Stimulated activated CD4-positive, alpha-beta T cell treated with anti-CD3 and anti-CD28 coated beads, Interleukin-4, amount 100 ng/mL, for 24 hours (primary cell): ENCODE measurements at places on chromosomes 1 and 21.

GRCh38 chr1:218347723-218348627 lies 2.8 kb downstream of the TGFB2 start:
- no peak for DNase-seq

DNA sequence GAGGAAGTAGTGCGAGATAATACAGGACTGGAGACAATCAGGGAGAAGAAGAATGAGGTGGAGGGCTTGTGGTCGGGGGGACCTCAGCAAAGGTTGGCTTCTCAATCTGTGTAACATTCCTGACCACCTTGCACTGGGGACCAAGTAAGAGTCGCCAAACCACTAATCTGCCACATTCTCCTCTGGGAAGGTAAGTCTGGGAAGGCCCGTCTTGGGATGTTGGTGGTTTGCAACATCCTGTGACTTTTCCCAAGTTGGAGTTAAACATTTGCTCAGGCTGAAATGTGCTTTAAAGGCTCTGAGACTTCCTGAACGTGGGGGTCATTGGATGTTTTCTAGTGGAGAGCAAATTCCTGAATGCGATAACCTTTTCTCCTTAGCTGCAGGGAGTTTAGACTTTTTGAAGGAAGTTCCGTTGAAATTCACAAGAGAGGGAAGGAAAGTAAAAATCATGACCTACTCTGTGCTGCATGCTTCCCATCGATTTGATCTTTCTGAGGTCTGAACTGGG lies 325.9 kb downstream of the RPS6KC1 start:
- DNase-seq: no peak

GRCh38 chr1:161440312-161440894 lies 64.9 kb upstream of the FCGR2A start:
- DNase-seq: peak; percentile 57

DNA sequence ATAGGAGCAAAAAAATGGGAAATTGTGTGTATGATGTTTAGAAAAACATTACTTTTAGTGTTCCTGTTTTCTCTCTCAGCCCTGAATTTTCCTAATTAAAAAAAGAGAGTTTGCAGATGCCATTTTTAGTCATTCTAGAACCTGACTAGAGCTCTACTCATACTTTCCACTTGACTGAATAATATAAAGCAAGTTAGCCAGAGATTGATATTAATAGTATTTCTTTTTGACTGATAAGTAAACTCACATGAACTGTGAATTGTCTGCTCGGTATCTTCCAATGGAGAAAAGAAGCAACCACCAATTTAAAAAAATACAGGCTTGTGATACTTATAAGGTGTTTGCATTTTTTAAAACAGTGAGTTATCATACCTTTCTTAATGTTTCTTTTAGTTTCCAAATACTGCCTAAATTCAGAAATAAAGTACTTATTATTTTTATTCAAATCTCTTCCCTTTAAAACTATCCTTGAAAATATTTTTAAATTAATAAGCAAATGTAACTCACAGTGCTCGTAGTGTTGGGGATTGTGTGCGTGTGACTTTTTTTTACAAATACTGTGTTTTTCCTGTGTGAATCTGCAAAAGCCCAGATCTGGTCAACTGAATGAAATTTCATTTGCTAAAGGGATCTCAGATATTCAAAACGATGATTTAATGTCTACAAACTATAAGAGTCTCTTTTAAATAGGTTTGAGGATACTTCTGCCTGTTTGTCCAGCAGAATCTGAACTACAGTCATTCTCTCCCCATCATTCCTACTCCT lies 9.8 kb downstream of the RAP1A start:
- DNase-seq: no peak

GRCh38 chr1:224632381-224632871 lies 16.3 kb downstream of the CNIH3 start:
- DNase-seq: no peak

DNA sequence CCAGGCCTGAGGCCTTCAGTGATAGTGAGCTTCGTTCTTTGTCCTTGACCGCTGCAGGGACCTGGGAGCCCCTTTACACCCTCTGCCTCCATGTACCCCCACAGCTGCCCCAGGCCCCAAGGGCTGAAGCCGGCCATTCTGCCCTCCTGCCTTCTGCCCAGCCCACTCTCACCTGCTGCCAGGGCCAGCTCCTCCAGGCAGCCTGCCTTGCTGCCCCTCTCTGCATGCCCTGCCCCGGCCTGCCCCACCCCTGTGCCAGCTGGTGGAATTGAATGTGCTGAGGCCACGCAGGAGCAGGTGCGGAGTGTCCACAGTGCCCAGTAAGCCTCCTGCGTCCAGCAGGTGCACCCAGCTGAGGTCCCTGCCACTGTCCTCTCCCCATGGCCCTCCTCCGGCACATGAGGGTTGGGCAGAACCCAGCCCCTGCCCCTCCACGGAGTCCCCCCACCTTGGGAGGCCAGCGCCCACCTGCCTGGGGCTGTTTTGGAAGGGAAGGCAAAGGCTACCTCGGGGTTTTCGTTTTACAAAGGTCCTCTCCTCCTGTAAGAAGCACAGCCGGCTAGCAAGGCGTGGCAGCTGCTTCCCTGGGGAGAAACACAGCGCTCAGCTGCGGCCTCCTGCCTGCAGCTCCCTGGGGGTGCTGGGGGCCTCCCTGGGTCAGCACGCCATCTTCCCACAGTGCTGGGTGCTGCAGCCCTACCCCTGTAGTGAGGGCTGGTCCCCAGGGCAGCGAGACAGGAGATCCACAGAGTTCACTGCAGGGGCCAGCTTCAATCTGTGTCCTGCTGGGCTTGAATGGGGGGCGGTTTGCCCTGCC lies 21.0 kb downstream of the MMEL1 start:
- no peak for DNase-seq

GRCh38 chr1:3902111-3902511 lies 2.0 kb upstream of the C1orf174 start:
- DNase-seq: peak; percentile 20

GRCh38 chr21:15730484-15731242 lies 881 bp downstream of the USP25 start:
- no peak for DNase-seq

DNA sequence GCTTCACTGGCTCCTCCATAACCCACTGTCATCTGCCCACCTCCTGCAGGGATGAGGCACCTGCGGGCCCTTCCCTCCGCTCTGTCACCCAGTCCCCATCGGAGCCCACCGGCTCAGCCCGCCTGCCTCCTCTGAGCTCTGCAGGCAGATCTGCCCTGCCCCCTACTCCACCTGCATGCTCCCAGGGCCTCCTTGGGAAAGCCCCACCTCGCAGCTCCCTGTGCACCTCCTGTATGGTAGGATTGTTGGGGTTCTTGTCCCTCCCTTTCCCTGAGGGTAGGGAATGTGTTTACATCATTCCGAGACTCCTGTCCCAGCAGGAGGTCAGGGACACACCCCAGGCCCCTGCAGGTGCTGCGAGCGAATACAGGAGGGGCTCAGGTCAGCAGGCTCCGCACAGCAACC lies 50.5 kb downstream of the SIK1 start:
- DNase-seq: no peak

- no peak for DNase-seq
Measured at GRCh38 chr1:151851886-151852285, 1.6 kb downstream of the THEM5 start.

DNA sequence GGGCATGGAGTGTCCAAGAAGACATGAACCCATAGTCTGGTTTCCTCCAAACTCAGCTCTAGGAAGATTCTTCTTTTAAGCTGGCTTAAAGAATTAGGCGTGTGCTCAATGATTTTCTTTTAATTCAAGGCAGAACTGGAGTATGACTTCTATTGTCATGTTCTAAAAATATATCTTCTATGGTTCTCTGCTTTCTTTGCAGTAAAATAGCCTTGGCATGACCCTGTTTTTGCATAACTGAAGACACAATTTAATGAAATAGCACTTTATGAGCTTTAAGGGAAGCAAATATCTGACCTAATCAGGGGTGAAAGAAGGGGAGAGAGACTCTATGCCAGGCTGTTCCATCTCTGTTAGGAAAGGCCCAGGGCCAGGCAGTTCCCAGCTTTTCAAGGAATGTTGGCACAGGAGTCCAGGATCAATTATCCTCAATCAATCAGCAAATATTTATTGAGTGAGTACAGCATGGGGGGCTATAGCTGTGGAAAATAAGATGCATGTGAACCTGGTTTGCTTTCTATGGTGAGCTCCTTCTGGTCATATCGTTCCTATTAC lies 7.2 kb upstream of the CSF1 start:
- DNase-seq: no peak

DNA sequence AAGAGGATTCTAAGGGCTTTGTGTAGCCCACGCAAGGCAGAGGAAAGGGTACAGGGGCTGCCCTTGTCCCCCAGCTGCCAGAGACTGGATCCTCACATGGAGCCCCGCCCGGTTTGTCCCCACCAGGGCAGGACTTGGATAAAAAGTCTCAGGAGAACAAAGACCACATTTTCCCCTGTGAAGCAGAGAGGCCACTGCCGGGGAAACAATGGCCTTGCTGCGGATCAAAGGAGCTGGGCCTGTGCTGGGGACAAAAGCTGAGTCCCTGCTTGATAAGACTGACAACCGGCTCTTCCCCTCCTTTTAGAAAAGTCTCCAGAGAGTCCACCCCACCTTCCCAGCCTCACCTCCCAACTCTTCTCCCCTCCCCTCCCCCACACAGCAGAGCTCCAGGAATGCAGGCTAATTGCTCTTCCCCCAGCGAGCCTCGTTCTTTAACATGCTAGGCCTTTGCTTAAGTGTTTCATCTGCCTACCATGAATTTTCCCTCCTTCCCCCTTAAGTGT lies 142.4 kb downstream of the PLPP3 start:
- no peak for DNase-seq

DNA sequence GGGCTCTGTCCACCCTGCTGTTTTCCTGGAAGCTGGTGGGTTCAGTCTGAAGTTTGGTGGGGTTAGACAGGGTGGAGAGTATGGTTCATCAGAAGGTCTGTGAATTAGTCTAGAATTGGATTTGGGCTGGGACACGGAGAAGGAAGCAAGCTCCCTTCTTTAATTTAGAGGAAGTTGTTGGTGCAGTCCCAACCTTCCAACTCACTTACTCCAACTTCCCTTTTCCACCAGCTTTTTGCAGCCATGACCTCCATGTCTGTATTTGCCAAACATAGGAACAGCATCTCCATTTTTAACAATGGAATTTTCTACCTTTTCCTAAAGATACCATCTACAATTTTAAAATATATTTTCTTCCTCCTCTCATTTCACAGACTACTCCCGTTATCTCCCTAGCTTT lies 28.5 kb upstream of the PRELP start:
- DNase-seq: no peak

DNA sequence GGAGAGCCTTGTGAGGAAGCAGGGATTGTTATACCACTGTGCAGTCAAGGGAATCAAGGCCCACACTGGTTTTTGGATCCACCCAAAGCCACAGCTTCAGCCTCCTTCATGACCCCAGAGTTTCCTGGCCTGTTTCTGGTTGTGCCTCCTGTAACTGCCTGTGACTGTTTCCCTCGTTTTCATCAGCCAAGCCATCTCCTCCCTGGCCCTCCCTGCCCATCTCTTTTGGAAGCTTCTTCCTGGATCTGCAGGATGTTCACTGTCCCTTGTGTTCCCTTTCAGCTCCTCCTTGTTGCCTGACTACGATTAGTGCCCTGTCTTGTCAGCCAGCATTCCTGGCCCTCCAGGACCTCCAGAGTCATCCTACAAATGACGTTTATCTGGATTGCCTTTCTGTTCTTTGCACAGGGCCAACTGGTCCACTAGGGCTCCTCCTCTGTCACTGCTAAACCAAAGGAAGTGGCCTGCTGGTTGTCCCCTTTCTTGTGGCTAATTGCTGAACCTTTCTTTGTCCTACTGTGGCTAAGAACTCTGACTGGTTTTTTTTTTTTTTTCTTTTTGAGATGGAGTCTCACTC lies 17.9 kb downstream of the SFT2D2 start:
- no peak for DNase-seq

- no peak for DNase-seq
Measured at GRCh38 chr1:64215576-64215975, 12.2 kb downstream of the UBE2U start.

DNA sequence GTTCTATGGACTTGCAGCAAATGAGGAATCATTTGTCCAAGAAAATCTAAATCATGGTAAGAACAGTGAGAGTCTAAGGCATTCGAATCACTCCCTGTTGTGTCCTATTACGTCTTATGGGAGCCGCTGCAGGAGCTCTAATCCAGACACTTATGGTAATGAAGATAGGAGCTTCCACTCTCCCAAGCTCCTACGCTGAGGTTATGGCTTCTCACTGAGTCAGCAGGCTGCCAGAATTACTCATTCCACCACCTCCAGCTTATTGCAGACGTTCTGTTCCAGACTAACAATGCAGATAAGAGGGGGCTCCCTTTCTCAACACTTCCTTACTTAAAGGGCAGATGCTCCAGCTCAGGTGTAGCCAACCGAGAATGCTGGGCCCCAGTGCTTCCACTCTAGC lies 212.6 kb downstream of the GREM2 start:
- no peak for DNase-seq

- DNase-seq: no peak
Measured at GRCh38 chr1:8348047-8348776, 30.3 kb downstream of the SLC45A1 start.

DNA sequence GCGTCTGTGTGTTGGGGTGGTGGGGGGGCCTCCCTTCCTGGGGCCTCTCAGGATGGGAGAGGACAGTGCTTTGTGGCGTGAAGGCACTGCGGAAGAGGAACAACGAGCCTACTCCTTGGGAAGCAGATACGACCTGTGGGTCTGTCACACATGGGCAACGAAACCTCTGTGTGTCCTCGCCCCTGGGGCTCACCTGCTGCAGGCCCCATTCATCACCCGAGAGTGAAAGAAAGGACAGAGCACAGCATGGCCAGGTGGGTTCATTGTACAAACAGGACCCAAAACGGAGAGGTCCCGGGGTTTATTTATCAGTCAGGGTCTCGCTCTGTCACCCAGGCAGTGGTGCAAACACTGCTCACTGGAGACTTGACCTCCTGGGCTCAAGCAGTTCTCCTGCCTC lies 40.1 kb upstream of the LIN9 start:
- no peak for DNase-seq

GRCh38 chr1:212132025-212132424 lies 96.5 kb downstream of the DTL start:
- DNase-seq: no peak

- DNase-seq: peak; percentile 51
Measured at GRCh38 chr1:226682871-226683814, 55.9 kb downstream of the ITPKB start.

- DNase-seq: no peak
Measured at GRCh38 chr1:18580691-18581419, 49.8 kb upstream of the PAX7 start.

DNA sequence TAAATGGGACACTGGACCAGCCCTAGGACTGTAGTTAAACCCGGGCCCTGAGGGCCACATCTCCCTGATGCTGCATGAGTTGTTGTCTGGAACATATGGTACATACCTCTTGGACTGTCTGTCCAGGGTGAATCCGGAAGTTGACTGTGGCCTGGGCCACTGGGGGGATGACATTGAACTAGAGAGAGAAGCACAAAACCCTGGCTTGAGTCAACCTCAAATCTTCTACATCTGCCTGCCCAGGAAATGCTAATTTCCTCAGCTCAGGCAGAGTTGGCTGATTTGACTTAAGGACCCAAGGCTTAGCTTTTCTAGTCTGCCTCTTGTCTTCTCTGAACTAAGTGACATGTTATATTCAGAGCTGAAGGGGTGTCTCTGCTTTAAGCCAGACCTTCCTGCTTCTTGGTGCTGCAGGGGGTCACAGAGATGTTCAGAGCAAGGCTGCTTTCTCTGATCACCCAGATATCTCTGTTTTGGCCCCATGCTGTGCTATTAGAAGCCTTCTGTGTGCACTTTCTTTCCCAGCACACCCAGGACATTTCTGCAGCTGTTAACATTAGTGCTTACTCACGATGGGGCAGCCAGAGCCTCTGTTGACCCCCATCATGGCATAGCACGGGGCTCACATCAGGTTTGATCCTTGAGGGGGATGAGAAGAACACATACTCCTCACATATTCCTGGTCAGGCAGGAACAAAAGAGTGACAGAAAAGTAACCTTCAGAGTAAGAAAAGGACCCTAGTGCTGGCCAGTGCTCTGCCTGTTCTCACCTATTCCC lies 9.6 kb downstream of the PM20D1 start:
- DNase-seq: no peak
